ENCODE measurements at places on chromosomes 13 and 19.

DNA sequence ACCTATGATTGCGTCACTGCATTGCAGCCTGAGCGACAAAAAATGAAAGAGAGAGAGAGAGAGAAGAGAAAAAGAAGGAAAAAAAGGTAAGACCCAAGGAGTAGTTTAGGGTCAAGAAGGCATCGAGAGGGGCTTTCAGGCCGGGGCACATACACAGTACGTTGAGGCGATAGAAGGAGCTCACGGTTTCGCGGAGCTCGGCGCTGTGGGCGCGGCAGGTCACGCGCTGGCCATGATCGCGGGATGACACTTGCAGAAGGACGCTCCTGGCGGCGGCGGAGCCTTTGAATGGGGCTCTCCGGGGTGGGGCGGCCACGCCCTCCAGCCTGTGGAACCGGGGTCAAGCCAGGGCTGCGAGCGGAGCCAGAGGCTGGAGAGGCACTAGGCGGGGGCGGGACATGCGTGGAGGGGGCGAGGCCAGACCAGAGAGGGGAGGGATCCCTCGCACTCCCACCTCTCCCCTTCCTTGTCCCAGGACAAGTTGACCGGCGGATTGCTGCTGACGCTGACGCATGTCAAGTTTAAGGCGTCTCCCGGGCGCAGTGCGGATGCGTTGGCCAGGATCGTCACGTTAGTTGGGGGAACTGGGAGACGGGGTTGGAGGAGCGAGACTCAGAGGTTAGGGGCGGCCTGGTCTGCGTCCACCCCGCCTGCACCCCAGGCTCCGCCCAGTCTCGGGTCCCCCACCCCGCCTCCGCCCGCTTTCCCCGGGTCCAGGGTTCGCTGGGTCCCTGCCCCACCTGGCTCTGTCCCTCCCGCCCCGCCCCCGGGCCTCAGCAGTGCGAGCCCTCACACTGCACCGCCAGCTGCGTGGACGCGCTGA, 6.9 kb downstream of the NPHS1 start:
- no peak for DNase-seq

GRCh38 chr19:17947815-17948513, 15.1 kb downstream of the CCDC124 start:
- peak; percentile 98 for DNase-seq

- no peak for DNase-seq
Measured at GRCh38 chr13:25630329-25630900, 258.6 kb downstream of the ATP8A2 start.

DNA sequence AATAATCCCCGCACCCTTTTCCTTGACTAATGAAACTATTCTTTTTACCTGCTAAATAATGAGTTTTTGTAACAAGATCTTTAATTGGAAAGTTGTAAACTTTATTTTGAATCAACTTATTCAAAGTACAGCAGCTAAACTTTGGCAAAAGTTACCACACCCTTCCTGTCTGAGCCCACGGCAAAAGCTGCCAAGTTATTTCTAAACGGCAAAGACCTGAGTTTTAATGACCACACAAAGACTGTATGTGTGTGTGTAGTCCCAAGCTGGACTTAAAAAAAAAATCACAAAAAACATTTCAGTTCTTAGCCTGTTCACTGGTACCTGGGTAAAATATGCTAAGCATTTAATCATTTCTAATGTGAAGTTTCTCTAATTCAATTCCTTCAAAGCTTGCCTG, 60.7 kb downstream of the ZAR1L start:
- no peak for DNase-seq

DNA sequence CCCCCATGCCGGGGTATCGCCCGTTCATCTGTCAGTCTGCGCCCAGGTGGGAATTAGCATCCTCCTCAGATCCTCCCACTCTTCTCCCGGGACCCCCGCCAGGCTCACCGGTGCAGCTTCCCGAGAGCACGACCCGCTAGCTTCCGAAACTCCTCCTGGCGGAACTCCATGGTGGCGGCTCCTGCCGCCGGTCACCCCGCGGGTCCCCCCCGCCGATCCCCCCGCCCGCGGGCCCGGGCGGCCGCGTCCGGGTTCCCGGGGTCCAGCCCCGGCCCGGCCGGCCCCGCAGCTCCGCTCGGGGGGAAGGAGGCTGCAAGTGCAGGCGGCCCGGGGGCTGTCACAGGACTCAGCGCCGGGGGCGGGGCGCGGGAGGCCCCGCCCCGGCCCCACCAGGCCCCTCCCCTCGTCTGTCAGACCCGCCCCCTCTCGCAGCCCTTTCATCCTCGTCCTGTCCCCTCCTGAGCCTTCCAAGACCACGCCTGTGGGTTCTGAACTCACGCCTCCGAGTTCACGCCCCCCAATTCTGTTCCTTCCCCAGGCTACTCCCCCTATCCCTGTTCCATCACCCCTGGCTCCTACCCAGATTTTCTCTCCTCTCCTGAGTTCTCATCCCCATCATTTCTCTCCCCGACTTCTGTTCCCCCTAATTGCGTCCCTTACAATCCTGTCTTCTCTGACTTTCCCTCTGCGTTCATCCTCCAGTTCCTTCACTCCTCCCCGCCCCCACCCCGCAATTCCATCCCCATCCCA, at the start of gene SLC17A7:
Gene SLC17A7, minus strand, starts transcription at position 318 of the 750 bp plus-strand sequence. Its CDS starts 148 bp downstream, at position 170.
- no peak for DNase-seq

DNA sequence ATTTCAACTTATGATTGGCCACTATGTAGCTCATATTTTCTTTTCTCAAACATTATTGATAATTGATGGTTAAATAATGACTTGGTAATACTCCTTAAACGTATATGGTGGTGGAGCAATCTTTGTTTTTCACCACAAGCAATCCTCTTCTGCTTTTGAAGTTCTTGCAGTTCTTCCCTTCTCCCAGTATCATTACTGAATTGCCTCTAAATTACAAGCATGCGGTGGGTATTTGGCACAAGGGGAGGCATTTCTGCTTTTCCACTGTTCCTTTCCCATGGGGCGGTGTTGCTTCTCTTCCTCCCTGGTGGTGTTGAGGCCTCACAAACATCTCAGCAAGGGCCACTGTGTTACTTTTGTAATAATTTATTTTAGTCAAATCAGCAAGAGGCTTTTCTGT, 234.4 kb upstream of the RXFP2 start:
- DNase-seq, result no peak

DNA sequence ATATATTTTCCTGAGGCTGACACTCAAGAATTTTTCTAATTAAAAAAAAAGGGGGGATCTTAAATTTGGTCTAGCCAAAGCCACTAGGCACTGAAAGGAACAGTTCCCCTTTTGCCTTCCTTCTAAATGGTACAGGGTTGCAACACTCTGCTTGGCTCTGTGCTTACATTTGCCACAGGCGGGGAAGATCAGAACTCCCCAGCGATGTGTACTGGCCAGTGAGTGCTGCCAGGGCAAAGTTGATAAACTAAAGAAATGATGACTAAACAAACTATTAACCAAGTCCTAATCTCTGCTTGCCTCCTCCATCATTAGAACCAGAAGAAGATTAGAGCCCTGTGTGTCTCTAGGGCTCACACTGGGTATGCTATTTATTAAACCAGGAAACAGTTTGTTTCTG, 75.3 kb upstream of the SCEL start:
- no peak for DNase-seq

- no peak for DNase-seq
Measured at GRCh38 chr19:48812094-48812929, 1.5 kb upstream of the BCAT2 start.

DNA sequence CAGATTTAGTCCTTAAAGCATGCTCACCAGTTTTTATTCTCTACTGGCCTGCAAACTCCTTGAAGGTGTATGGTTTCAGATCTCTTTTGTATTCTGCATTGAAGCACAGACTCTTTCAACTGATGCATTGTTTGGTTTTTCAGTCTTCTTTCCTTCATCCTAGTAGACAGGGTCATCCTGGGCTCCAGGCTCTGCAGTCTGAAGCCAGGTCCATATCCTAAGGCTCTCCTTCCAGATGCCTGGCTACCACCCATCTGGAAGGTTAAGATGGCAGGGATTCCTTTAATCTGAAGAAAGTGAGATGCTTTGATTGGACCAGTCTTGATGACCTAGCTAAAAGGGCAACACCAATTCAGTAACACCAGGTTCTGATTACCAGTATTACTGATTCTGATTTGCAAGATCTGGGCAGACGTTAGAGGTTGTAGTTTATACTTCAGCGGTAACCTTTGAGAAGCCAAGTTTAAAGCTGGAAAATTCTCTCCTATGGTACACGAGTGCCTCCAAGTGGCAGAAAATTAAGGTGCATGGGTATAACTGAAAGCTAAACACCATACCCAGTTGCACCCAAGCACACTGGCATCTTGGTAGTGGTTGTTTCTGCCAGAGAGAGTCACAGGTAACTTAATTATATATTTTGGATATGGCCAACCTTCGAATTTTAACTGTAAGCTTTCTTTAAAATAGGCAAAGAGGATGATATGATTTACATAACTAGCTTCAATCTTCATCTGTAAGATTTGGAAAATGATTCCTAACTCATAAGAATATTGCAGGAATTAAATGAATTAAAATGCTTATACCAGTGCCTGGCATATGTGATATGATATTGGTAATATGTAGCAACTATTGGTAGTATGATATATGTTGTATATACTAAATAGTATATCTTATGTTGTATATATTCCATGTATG, 1651.9 kb upstream of the MIR17HG start:
- DNase-seq, result no peak

DNA sequence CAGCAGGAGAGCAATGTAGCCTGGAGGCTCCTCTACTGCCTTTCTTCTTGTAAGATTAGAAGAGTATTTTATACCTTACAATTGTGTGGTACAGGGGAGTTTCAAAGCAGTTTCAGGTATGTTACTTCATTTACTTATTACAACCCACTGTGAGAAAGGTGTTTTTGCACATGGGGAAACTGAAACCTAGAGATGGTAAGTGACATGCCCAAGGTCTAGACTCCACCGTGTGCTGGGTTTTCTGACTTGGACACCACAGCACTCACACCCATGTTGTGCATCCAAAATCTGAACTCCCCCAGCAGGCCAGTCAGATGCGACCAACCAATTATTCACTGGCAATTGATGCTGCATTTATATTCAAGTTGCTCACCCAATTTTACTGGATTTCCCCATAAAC, 22.8 kb downstream of the ERICH6B start:
- no peak for DNase-seq

GRCh38 chr19:46737298-46737654, 8.6 kb upstream of the FKRP start:
- no peak for DNase-seq

DNA sequence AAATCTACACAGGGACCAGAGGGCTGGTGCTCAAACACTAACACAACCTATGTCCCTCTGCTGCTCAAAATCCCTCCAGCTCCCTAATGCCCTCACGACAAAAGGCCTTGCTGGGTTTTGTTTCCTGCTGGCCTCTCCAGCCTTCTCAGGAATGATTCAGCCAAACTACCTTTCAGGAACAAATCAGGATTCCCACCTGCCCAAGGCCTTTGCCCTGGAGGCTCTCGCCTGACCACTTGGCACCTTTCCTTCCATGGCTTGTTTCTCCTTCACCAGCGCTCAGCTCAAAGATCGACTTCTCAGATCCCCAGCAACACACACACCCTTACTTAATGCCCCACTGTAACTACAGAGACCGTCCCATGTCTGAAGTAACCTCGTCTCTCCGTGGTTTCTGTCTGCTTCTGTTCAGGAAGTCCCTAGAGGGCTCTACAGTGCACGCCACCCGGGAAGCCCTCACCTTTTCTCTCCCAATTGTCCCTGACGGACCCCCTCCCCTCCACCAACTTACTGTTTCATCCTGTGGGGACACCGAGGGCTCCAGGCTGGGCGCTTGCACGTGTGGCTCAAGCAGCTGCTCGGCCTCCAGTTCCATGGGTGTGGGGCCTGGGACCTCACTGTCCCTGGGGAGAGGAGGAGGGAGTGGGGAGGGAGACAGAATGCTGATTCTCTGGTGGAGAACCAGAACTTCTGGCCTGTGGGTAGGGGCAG, 3.2 kb upstream of the SIX5 start:
- no peak for DNase-seq

DNA sequence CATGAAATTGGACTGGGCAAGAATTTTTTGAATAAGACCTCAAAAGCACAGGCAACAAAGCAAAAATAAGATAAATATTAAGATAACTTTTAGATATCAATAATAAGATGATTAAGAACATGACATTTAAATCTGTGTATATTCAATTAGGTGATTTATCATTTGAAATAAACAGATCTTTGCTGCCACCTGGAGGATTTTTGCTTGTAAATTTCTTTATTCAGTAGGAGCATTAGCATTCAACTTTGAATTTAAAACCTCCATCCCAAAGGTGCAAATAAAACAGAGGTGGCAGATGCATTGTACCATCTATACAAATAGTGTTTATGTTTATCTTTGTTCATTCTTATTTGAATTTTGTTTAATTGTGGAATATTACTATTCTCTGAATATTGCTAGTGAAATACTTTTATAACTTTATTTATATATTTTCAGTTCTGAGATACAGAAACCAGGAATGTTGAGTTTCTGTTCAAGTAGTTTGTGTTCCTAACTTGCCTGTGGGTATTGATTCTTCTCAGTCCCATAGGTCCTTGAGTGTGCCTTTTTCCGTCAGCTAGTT, 20.9 kb downstream of the COG6 start:
- DNase-seq, result no peak

- DNase-seq, result no peak
Measured at GRCh38 chr19:29665826-29666577, 741 bp downstream of the PLEKHF1 start.

DNA sequence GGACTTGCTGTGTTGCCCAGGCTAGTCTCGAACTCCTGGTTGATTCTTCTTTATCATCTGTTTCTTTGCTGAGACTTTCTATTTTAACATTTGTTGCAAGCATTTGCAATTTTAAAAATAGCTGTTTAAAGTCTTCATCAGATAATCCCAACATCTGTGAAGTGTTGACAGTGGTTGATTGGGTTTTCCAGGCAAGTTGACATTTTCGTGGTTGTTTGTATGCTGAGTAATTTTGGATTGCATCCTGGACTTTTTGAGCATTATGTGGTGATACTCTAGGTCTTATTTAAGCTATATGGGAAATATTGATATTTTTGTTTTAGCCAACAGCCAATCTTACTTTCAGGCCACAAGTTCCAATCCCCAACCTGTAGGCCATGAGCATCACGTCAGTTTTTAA, 25.1 kb downstream of the AP1M1 start:
- DNase-seq, result no peak

DNA sequence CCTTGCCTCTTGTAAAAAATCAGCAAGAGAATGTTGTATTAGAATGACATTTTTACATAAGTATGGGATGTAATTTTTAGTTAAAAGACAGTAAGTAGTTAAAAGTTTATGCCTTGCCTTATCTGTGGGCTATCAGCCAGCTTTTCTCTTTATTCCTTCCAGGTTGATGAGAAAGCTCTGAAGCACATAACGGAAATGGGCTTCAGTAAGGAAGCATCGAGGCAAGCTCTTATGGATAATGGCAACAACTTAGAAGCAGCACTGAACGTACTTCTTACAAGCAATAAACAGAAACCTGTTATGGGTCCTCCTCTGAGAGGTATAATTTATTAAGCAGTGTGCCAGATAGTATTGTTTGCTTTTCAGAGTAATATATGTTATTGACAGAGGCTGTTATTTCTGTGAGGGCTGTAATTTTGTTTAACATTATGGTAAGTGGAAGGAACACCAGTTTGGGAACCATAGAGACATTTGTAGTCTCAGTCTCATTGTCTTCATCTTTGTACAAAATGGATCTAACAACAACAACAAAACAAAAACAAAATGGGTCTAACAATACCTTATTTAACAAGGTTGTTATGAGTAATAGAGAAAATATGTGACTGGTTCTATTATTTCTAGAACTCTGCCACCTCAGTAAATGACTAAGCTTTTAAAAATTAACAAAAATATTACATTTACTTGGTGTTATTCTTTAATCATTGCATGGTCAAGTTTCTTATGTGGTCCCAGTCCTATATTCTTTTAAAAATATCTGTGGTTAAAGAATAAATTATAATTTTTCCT, 112.8 kb downstream of the TDRD3 start:
- no peak for DNase-seq

- no peak for DNase-seq
Measured at GRCh38 chr13:41919031-41919740, 41.7 kb downstream of the VWA8 start.

- no peak for DNase-seq
Measured at GRCh38 chr13:39410096-39410901, 192.7 kb downstream of the LHFPL6 start.

All from activated naive CD4-positive, alpha-beta T cell treated with anti-CD3 and anti-CD28 coated beads, Interleukin-2, amount 50 U/mL, for 72 hours (primary cell).